ENCODE measurements at places on chromosomes 7 and 10.
A peak's percentile ranks its signal among the peaks of the same experiment; 100 is the strongest.

DNA sequence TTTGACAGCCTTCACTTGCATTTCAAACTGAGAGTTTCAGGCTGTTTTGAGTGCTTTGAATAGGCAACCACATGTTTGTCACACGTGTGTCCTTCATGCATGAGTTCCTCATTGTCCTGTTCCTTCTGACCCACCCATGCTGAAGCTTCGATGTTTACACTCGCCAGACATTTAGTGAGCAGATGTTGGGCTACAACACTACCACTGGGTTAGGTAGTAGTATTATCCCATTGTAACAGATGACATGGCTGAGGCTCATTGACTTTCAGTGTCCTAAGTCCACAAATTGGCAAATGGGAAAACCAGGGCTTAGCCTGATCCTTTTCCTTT, 456.1 kb downstream of the PHTF2 start:
- no peak for DNase-seq

DNA sequence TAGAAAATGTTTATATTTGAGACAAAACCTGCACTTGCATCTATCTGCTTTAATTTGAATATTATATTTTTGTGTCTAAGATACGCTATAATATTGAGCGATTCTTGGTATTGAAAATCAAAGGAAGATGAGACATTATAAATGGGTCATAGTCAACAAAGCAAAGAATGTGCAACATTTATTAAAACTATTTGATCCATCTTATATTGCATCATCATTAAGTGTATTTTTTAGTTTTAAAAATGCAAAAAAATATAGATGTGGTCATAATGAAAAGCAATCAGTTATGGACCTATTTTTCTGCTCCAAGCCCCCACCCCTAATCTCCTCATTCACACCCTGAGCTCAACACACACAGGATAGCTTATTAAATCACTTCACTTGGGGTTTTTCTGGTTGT, 847.3 kb downstream of the NRG3 start:
- DNase-seq, result no peak

GRCh38 chr7:43648473-43649406, 65.8 kb downstream of the STK17A start:
- peak; percentile 73 for DNase-seq

DNA sequence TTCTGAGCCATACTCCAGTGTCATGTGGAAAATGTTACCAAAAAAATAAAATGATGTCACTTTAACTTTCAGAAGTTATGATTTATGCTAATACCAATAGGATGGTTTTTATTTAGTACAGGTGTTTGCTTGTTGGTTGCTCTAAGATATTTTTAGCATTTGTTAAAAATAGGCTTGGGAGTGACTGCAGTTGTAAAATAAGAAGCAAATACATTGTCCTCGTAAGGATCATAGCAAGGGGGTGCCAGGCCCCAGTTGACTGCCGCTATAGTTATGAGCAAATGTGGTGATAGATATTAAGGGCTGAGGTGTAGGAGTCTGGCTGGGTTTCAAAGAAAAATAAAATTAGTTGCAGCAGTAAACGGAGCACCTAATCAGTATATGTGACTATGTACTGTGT, 354.4 kb upstream of the BMPER start:
- DNase-seq, result no peak

DNA sequence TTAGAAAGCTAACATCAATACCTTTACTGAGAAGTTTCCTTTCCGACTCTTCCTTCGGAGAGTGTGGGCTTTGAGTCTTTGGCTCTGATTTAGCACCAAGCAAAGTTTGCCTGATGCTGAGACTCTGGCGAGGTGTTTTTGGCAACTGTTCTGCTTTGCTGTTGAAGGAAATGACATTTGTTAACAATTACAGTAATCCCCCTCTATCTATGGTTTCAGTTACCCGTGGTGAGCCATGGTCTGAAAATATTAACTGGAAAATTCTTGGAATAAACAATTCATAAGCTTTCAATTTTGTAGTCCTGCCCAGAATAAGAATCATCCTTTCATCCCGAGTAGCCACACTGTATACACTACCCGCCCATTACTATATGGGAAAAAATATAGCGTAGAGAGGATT, 126.3 kb downstream of the ARHGAP21 start:
- no peak for DNase-seq

GRCh38 chr7:81068-81925, 111.1 kb upstream of the FAM20C start:
- no peak for DNase-seq

- no peak for DNase-seq
These were observed 78.6 kb upstream of the IFRD1 start for GRCh38 chr7:112371701-112372100.

- DNase-seq, result no peak
These were observed 42.3 kb downstream of the CHCHD3 start for GRCh38 chr7:133039614-133040013.

- DNase-seq, result peak; percentile 19
These were observed 26.9 kb downstream of the VPS41 start for GRCh38 chr7:38881947-38882684.

- no peak for DNase-seq
These were observed 79.3 kb downstream of the JCAD start for GRCh38 chr10:29980084-29980483.

DNA sequence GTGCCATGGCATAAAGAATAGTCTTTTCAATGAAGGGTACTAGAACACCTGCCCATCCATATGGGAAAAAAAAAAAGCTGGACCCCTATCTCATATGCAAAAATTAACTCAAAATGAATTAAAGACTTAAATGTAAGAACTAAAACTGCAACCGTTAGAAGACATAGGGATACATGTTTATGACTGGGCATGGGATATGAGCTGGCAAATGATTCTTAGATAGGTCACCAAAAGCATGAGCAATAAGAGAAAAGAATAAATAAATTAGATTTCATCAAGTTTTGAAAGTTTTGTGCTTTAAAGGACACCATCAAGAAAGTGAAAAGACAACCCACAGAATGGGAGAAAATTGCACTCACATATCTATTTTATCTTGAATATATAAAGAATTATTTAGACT, 222.0 kb downstream of the ADK start:
- no peak for DNase-seq

DNA sequence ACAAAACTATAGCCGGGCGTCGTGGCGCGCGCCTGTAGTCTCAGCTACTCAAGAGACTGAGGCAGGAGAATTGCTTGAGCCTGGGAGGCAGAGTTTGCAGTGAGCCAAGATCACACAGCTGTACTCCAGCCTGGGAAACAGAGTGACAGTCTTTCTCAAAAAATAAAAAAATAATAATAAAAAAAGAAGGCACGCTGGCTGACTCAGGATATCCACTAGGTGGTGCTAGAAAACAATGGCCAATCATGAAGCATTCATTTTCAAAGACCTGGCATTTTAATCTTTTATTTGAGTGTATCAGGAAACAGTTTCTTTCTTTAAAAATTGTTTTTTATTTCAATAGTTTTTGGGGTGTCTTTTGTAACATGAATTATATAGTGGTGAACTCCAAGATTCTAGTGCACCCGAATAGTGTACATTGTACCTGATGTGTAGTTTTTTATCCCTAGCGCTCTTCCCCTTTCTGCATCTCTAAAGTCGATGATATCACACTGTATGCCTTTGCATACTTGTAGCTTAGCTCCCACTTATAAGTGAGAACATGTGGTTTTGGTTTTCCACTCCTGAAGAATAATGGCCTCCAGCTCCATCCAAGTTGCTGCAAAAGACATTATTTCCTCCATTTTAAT, 88.6 kb downstream of the LYZL1 start:
- DNase-seq, result no peak

GRCh38 chr10:5468262-5469106, 30.9 kb downstream of the CALML5 start:
- DNase-seq, result no peak

DNA sequence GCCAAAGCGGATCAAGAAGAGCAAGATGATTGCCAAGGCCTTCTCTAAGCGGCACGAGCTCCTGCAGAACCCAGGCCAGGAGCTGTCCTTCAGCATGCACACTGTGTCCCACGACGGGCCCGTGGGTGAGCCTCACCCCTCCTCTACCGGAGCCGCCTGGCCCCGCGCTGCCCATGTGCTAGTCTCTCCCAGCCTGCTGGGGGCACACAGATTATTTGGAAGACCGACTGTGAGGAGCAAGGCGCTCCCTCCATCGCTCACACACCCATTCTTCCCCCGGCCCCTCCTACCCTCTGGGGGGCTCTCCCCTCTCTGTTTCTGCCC, 13.9 kb upstream of the AHCYL2 start:
- no peak for DNase-seq

- no peak for DNase-seq
These were observed 197.9 kb downstream of the HDAC9 start for GRCh38 chr7:18693406-18693805.

GRCh38 chr7:131071786-131072504, 255.7 kb upstream of the MKLN1 start:
- no peak for DNase-seq

DNA sequence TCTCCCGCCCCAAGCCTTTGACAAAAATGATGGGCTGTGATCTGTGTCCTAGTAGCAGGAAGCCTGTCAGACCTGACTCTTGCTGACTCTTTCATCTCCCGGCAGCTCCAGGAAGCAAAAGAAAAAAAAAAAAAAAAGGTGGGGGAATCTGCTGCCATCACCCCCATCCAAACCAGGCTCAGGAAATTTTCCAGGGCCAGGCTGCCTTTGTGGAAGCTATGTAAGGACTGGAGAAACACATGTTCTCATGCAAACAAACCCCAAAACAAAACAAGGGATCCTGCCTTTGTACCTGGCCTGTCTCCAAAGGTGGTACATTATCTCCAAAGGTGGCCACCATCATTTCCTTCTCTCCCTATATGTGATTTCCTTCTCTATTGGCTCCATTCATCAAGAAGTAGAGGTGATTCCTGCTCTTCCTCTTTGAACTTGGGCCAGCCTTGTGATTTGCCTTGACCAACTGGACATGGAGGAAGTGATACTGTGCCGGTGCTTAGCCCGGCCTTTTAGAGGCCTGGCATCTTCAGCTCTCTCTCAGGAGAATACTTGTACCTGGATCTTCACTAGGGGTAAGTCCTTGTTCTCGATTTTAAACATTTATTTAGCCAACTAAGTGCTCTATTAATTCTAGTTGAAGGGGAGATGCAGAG, 192.2 kb upstream of the SVIL start:
- DNase-seq, result no peak

DNA sequence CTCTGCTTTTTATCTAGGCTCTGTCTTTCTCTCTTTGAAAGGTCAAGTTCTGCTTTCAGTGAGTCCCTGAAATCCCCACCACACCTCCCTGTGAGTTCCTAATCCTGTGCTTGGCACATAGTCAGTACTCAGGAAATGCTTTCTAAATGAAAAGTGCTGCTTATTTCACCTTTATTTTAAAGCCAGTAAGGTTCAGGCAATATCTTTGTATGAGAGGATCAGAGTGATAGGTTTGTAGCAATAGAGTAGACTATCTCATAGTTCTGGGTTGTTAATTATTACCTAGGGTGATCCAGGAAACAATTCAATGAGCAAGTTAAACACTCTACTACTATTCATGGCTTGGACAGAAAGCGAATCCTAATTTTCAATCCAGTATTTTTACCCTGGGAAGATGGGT, 7.4 kb upstream of the LAMB1 start:
- DNase-seq, result no peak

DNA sequence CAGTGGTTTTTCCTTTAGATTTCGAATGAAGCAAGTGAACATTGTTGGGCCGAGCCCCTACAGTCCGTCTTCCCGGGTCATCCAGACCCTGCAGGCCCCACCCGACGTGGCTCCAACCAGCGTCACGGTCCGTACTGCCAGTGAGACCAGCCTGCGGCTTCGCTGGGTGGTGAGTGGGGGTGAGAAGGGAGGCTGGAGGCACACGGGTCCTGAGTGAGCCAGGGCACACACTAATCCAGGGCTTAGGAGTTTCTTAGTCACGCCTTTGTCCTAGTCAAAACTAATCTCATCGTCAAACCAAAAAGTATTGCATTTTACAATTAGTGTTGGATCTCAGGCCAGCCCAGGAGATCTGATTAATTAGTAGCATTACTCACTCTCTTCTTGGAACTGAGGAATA, 568.8 kb upstream of the FOXK1 start:
- no peak for DNase-seq
